Spinal cord (tissue), 10 donors: ENCODE measurements at places on chromosomes 4 and X. TPM values are rescaled to one million over a fixed set of nuclear protein-coding genes. Genes with fewer than 3 reads are reported as not detected.
A peak's percentile ranks its signal among the peaks of the same experiment; 100 is the strongest.

DNA sequence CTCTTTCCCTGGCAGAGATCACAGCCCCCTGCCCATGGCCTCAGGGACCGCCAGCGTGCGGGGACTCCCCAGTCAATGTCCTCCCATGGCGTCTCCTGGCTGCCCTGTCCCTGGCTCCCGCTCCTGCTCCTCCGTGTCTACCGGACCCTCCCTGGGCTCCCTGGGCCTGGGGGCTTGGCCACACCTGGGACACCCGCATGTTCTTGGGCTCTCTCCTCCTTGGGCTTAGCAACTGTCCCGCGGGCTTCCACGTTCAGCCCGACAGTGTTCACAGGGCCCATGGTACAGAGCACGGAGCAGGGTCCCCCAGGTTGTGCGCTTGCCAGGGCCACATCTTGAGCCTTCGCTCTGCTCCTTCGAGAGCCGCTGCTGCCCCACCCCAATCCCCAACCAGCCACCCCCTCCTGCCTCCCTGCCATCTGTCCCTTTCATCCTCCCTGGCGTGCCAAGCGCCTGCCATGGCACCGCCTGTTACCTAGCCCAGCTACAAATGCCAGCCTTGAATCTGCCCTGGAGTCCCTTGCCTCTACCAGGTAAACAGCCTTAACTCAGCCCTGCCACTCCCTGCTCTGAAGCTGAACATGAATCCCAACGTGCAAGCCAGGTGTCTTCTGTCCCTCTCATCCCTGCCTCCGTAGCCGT lies 3.9 kb downstream of the AVPR2 start:
- H3K4me1 ChIP-seq = peaks cover 12% of the 10 kb centered on the region
- H3K36me3 ChIP-seq = peaks cover 26% of the 10 kb centered on the region
- H3K27ac ChIP-seq = no peak overlapping the region
- DNase-seq = no peak

HPF1 gene
- 60.5 TPM for polyA plus RNA-seq

HPSE gene
- 6.6 TPM for polyA plus RNA-seq

GRCh38 chr4:113316879-113317278 lies 267.4 kb downstream of the ANK2 start:
- H3K4me1 ChIP-seq = no peaks in the 10 kb centered on the region
- H3K27ac ChIP-seq = no peak overlapping the region
- DNase-seq = peak; percentile 39
- H3K27me3 ChIP-seq = no peaks in the 10 kb centered on the region

UGT2B11 gene
- 0.30 TPM for polyA plus RNA-seq

DNA sequence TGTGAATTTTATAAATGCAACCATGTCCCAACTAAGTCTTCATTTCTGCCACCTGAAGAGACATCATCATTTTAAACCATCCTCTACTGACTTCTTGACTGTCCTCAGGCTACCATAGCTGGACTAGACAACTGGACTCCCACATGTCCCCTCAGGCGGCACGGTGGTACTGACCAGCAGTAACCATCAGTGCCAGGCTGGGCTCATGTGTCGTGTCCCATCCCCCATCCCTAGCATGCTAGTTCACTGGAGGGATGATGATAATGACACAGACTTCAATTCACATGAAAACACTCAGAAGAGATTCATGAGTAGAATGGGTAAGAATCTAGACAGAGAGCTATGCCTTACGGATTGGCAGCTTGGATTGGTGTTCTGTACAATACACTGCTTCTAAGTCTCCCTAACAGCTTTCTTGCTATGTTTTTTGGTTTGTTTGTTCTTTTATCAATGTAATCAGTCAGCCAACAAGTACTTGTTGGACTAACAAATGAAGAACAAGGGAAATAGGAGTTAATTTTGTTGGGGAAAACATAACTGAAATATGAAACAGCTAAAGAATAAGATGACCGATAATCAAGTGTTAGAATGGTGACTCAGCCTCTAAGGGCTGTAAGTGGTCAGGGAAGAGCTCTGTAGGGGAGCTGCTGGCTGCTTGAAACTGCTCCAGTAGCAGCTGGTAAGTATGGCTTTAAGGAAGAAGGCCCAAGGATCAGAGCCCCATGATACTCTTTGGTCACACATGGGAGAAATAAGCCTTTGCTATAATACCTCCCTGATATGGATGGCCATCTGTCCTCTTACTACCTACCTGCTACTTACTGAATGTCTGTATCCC lies 10.3 kb downstream of the ZDHHC9 start:
- no peak overlapping the region for H3K4me3 ChIP-seq
- no peaks in the 10 kb centered on the region for H3K27me3 ChIP-seq
- H3K4me1 ChIP-seq = no peaks in the 10 kb centered on the region
- H3K27ac ChIP-seq = no peak overlapping the region

DNA sequence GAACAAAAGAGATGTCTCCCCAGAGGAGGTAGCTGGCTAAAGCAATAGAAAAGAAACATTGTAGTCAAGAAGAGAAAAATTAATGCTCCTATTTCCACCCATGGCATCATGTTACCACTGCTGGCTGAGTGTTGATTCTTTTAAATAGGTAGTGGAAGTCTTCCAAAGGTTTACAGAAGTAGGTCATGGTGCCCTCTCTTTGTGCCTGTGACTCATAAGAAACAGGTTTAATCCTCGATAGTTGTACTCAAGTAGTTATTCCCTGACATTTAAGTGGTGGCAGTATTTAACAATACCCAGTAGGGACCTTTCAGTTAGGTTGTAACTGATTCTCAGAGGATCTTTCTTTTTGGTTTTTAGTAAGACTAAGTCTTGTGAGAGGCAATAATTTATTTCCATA lies 247.8 kb downstream of the TEX13A start:
- H3K27me3 ChIP-seq = peaks cover 4% of the 10 kb centered on the region
- no peaks in the 10 kb centered on the region for H3K36me3 ChIP-seq
- no peak overlapping the region for H3K27ac ChIP-seq
- H3K4me3 ChIP-seq = no peak overlapping the region
- H3K4me1 ChIP-seq = no peaks in the 10 kb centered on the region
- no peak for DNase-seq

AADAT gene
- 38.4 TPM for polyA plus RNA-seq

REPS2 gene
- 17.2 TPM for polyA plus RNA-seq

- H3K36me3 ChIP-seq = no peaks in the 10 kb centered on the region
- no peak overlapping the region for H3K27ac ChIP-seq
- no peak overlapping the region for H3K4me3 ChIP-seq
- peaks cover 13% of the 10 kb centered on the region for H3K4me1 ChIP-seq
- H3K27me3 ChIP-seq = no peaks in the 10 kb centered on the region
These were observed 72.0 kb upstream of the MSX1 start for GRCh38 chr4:4787421-4787820.

GPC3 gene
- polyA plus RNA-seq = 73.0 TPM

DNA sequence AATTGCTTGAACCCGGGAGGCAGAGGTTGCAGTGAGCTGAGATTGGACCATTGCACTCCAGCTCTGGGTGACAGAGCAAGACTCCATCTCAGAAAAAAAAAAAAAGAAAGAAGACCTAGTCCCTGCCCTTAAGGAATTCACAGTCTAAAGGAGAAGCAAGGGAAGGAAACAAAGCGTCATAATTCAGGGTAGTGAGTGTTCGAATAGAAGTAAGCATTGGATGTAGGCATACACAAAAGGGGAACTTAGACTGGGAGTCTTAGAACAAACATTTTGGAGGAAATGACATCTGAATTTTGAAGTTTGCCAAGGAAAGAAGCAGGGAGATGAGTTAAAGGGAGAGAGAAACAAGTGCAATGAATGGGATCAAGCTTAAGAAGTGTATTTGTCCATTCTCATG lies 32.4 kb downstream of the PPM1K start:
- no peaks in the 10 kb centered on the region for H3K27me3 ChIP-seq
- no peak overlapping the region for H3K4me3 ChIP-seq
- no peak overlapping the region for H3K27ac ChIP-seq
- no peaks in the 10 kb centered on the region for H3K36me3 ChIP-seq
- no peaks in the 10 kb centered on the region for H3K4me1 ChIP-seq

MAGEA6 gene
- not detected for polyA plus RNA-seq

VEGFD gene
- polyA plus RNA-seq = 0.33 TPM

ITIH6 gene
- polyA plus RNA-seq = not detected

MAGEA3 gene
- not detected for polyA plus RNA-seq

TMPRSS11F gene
- polyA plus RNA-seq = not detected

DNA sequence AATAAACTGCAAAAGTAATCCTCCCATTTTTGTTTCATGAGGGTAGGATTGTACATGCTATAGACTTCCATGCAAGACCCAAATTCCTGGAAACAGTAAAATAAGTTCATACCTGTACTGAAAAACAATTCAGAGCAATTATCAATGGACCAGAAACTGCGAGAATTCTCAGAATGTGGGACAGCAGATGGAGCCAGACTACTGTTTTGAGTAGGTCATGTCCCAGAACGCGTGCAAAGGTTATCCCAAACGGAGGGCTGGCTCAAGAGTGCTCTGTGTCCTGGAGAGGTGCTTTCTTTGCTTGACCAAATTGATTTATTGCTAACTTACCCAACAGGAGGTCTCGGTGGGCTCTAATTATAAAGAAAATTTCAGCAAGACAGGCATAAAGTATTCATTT lies 1.7 kb upstream of the MAGEH1 start:
- no peak overlapping the region for H3K27ac ChIP-seq
- H3K4me3 ChIP-seq = no peak overlapping the region
- H3K4me1 ChIP-seq = no peaks in the 10 kb centered on the region

- H3K27me3 ChIP-seq = no peaks in the 10 kb centered on the region
- DNase-seq = no peak
These were observed 8.2 kb downstream of the MSANTD1 start for GRCh38 chr4:3257103-3257555.

GRCh38 chrX:73446831-73447230 lies at the start of gene CDX4:
Gene CDX4 (plus strand): TSS chrX:73447053. CDS start chrX:73447254, 201 bp downstream.
- H3K27ac ChIP-seq = no peak within 1 kb of the TSS
- no peaks in the 10 kb centered on the region for H3K36me3 ChIP-seq
- H3K4me1 ChIP-seq = peaks cover 10% of the 10 kb centered on the region
- DNase-seq = no peak
- peaks cover 53% of the 10 kb centered on the region for H3K27me3 ChIP-seq
- no peak within 1 kb of the TSS for H3K4me3 ChIP-seq

DNA sequence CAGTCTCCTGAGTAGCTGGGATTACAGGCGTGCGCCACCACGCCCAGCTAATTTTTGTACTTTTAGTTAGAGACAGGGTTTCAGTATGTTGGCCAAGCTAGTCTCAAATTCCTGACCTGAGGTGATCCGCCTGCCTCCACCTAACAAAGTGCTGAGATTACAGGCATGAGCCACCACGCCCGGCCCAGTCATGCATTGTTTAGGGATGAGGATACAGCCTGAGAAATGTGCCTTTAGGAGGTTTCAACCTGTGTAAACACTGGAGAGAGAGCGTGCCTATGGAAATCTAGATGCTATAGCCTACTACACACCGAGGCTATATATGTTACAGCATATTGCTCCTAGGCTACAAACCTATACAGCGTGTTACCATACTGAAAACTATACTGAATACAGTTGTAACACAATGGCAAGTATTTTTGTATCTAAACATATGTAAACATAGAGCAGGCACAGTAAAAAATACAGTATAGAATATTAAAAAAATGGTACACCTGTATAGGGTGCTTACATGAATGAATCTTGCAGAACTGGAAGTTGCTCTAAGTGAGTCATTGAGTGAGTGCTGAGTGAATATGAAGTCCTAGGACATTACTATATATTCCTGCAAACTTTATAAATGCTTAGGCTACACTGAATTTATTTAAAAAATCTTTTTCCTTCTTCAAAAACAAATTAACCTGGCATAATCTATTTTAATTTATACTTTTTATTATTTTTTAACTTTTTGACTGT lies 588.2 kb upstream of the ADGRL3 start:
- no peaks in the 10 kb centered on the region for H3K36me3 ChIP-seq
- H3K27me3 ChIP-seq = no peaks in the 10 kb centered on the region
- DNase-seq = no peak
- no peak overlapping the region for H3K27ac ChIP-seq
- no peaks in the 10 kb centered on the region for H3K4me1 ChIP-seq
- no peak overlapping the region for H3K4me3 ChIP-seq

TMEM144 gene
- polyA plus RNA-seq = 6.6 TPM

DNA sequence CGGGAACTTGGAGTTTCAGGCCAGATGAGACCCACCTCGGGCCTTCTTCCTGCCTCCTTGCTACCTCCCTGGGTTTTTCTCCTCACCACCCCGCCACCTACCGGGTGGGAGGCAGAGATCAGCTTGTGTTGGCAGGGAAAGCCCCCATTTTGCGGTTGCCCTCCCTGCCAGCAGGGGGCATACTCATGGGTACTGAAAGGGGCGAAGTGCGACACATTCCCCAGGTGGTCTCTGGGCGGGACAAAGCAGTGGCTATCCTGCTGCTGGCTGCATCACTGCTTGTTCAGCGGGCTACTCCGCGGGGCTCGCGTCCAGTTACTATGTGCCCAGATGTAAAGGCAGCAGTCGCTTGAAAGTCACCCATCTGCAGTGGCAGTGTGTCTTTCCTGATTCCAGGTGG lies 330.3 kb downstream of the PDHA2 start:
- no peak overlapping the region for H3K27ac ChIP-seq
- H3K4me3 ChIP-seq = no peak overlapping the region
- no peak for DNase-seq
- no peaks in the 10 kb centered on the region for H3K36me3 ChIP-seq

DNA sequence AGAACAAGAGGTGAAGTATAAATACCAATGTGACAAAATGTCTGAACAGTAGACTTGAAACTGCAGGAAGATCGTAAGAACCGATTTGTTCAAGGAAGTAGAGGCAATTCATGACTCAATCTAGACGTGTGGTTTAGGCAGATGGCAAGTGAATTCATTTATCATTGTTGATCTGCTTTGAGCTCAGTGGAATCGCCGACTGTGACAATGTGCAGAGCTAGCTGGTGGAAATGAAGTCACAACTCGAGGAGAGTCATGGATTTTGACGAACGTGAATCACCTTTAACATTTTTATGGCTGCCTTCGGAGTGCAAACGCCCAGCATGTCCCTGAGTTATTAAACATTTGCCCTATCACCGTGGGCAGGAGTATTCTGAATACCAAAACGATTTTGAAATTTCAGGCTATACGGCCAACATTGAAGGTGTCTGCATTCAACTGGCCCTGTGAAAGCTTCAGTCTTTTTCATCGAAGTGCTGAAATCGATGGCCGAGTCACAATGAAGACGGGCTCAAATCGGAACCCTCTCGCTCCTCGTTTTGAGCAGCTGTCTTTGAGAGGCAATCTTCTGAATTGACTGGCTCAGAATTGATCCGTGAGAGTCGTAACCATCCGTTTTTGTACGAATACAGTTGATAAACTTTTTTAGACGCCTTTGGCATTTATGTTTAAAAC lies 689 bp upstream of the OGT start:
- no peaks in the 10 kb centered on the region for H3K4me1 ChIP-seq
- H3K4me3 ChIP-seq = peak overlapping the region; percentile 81
- no peaks in the 10 kb centered on the region for H3K36me3 ChIP-seq

DNA sequence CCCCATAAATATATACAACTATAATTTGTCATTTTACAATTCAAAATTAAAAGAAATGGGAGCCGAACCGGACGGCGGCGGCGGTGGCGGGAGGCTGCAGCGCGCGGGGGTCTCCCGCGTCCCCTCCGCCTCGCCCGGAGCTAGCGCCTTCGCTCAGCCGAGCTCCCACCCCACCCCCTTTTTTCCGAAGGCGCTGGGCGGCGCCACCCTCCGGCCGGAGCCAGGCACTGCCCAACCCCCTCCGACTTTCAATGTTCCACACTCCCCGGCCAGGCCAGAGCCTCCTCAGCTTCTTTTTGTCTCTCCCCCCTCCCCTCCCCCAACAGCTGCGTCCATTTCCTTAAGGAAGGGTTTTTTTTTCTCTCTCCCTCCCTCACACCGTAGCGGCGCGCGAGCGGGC lies 214.1 kb upstream of the GEMIN8 start:
- H3K4me1 ChIP-seq = no peaks in the 10 kb centered on the region
- H3K4me3 ChIP-seq = no peak overlapping the region
- H3K27ac ChIP-seq = no peak overlapping the region
- no peaks in the 10 kb centered on the region for H3K36me3 ChIP-seq
